ENCODE measurements at places on chromosomes 2 and 18.

DNA sequence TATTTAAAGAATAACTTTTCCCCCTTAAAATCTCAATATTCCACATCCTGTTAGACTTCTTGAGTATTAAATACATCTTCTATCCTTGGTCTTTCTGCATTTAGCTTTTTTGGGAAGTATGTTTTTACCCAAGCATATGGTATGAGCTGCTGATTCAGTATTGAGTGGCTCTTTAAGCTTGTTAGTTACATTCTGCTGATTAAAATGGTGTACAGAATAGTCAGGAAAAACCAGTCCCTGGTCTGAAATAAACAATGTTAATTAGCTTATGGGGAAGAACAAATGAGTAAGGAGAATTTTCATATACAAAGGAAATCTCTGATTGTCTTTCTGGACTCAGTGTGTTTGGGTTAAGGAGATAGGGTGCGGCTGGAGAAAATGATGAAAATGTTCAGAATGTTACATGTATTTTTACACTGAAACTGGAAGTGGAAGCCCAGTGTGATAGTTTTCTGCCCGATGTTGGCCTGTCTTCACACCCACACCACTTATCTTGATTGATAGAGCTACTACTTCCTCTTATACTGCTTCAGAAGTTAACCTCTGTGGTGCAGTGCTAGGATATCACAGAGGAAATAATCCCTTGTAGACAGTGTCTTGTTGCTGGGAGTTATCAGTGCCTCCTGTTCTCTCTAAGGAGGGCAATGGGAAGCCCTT lies 84.0 kb downstream of the MSH2 start:
- no peak for DNase-seq

GRCh38 chr2:155714983-155715382 lies 617.5 kb downstream of the NR4A2 start:
- no peak for DNase-seq

DNA sequence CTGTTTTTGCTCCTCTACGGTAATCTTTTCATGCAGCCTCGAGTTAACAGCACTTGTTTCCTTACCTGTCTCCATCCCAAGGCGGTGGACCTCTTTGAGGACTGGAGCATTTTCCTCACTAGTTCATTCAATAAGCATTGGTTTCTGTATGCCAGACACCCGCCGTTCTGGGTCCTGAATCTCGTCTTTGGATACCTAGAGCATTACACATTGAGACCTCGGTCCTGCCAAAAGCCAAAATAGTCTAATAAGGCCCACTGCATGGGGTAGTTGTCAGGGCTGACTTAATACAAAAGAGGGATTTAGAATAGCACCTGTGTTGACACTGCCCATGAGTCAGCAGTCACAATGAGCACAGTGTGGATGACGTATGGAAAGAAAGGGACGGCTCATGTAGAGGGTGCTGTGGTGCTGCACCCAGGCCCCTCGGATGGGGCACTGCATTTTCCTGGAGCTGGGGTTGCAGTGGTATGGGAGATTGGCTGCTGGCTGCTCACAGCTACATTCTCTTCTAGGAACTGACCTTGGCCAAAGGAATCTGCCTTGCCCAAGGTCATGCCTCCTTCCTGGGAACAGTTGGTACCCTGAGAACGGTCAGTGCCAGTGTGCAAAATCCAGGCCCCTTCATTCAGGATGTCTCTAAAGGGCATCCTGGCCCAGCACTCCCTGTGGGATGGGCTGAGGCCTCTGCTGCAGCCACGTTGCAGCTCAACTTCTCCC lies 126.9 kb upstream of the NCK2 start:
- no peak for DNase-seq

DNA sequence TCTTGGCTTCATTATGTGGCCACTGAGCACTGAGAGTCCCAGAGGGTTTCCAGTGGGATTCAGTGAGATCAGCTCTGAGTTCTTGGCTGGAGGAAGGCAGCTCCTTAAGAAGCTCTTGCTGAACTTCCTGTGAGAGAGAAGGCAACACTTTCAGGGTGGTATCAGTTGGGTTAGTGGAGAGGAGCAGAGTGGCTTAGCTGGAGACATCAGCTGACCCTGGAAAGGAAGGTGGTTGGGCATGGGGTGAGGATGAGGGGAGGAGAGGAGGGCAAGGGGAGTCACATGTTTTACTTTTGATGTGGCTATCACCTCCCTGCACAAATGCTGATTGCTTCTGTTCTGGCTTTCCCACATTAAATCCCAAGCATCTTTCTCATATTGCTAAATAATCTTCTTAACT lies 95.1 kb downstream of the ACOXL start:
- no peak for DNase-seq

DNA sequence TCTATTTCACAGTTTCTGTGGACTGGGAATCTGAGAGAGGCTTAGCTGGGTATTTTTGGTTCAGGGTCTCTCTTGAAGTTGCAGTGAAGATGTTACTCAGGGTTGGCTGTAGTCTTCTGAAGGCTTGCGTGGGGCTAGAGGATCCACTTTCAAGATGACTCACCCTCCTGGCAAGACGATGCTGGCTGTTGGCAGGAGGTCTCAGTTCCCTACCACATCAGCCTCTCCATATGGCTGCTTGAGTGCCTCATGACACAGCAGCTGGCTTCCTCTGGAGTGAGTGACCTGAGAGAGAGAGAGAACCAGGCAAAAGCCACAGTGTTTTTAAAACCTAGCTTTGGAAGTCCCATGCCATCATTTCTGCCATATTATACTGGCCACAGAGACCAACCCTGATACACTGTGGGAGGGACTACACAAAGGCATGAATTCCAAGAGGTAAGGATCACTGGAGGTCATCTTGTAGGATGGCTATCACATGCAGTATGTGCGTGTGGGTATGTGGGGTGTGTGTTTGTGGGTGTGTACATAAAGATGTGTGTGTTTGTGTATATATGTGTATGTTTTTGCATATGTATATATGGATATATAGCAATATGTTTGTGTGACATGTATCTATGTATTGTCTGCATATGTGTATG lies 25.1 kb downstream of the DNPEP start:
- no peak for DNase-seq

DNA sequence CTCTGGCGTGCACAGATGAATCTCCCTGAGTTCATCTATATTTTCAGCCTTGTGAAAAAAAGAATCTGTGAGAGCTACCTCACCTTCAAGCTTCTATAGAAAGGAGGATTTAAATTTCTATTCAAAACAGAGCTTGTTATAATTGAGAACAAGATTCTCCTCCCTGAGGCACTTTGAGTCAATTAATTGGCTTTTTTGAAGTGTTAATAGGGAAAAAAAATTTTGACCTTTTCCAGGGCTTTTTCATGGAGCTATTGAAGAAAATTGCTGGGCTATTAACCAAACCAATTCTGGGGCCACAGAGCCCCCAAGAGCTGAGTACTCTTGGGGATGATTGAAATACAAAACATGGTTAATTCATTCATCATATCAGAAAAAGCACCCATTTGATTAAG lies 225.1 kb downstream of the CMPK2 start:
- no peak for DNase-seq
